ENCODE measurements at places on chromosomes 6 and 20.

DNA sequence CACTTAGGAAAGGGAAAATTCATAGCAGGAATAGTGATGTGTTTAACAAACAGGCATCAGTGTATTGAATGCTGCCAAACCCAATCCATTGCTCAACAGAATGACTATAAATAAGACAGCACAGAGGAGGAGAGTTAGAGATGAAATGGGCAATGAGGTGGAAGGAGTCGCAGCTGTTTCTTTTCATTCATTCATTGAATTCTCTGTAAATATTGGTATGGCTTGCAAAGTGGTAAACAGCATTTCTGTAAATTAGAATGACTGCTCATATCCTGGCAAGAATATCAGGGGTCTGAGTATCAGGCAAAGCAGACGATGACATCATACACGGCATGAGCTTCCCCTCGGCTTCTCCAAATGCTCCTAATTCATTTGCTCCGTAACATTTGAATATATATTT, 703.6 kb upstream of the SLC35B3 start:
- DNase-seq, result no peak

DNA sequence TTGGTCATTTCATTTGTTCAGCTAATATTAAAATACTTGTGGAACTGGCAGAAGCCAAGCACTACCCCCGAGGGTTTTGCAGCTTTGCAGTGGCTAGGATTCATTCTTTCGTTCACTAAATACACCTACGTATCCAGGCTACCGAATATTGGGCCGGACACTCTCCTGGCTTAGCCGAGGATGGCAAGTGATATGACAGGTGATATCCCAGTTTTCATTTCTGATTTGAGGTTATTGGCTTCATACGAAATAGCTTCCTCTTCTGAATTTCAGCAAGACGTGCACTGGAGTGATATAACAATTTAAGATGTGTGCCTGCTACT, 536 bp upstream of the MTFR2 start:
- DNase-seq, result no peak

DNA sequence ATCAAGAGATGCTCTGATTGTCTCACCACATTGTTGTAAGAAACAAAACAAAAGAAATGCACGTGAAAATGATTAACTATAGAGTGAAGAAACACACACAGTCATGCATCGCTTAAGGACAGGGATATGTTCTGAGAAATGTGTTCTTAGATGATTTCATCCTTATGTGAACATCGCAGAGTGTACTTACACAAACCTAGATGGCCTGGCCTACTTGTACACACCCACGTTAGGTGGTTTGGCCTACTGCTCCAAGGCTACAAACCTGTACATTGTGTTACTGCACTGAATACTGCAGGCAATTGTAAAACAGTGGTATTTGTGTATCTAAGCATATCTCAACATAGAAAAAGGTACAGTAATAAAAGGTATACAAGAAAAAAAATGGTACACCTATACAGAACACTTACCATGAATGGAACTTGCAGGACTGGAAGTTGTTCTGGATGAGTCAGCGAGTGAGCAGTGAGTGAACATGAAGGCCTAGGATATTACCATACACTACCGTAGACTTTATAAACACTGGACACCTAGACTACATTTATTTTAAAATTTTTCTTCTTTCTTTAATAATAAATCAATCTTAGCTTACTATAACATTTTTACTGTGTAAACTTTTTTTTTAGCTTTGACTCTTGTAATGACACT, 48.6 kb downstream of the FKBP5 start:
- no peak for DNase-seq

DNA sequence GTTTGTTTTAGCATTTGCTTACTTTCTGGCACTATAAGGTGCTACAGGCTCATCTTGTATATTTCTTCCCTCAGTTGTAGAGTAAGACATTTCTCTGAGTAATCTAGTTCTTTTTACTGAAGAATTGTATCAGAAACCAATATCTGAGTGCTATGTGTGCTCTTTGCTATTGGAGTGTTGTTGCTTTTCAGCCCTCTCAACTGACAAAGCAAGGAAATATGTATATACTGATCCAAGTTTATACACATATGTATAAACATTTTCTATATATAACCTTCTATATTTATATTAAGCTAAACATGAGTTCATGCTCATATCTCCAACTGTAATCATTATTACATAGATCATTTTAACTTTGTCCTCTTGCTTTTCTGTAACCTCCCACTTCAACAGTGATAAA, 405.7 kb downstream of the RFPL4B start:
- DNase-seq, result no peak

GRCh38 chr6:11853678-11854407, 75.2 kb upstream of the ADTRP start:
- no peak for DNase-seq

DNA sequence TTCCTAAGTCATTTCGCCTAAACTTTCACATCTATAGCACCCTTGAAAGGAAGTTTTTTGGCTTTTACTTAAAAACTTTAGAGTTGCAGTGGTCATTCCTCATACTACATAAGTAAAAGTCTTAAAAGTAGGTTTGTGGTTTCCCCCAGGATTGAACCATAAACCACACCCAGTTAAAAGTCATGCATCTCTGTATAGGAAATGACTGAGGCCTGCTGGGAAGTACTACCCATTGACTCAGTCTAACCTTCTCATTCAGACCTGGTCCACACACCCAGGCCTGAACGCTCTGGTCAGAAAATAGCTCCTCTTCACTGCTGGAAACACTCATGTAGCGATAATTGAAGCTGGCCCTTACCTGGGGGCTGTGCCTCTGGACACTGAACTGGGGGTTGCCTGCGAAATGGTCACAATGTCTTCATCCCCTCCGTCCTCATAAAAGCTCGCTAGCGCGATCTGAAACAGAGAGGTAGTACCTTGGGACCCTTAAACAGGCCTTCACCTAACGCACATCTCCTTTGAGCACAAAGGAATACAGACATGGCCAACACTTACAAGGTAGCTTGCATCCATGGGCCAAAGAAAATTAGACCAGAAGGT, 2.6 kb downstream of the NSFL1C start:
- no peak for DNase-seq

All from MM.1S (cell line).